Fibroblast of skin of left quadriceps (primary cell): ENCODE measurements at places on chromosomes 3 and 15.
A peak's percentile ranks its signal among the peaks of the same experiment; 100 is the strongest.

DNA sequence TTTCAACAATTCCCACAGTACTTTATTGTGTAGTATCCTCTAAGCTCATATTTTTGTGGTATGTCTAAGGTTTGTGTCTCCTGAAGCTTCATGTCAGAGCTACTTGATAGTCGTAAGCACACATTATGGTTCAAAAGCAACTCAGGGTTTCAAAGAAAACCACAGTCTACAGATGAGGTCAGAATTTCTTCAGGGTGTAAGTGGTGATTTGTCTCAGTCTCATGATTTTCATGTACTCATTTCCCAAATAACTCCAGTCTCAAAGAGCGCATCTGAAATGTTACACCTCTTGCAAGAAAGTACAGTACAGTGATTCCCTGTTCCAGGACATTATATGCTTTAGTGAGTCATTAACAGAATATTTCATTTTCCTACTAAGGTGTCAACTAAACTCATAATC, 47.5 kb upstream of the SSR3 start:
- DNase-seq: no peak

DNA sequence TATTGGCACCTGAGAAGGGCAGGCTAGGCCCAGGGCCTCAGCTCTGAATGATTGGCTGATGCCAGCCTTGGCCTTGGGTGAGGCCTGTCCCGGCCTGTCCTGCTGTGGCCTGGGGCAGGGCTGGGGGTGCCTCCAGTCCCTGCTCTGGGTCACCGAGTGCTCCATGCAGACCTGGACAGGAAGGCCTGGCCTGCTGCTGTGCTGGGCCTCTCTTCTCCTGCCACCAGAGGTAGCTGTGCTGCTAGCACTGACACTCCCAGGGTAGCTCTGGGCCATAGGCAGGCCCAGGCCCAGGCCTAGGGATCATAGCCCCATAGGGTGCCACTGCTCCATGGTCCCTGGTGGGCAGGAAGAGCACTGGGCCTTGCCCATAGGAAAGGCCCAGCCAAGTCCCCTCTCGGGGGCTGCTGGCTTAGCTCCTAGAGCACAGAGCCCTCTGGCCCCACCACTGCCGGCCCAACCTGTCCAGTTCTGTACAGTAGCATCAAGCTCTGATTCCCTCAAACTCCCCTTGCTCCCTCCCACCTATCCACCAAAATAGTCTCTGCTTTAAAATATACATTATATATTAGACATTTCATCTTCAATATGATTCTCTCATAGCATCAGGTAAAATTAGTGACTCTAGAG, 18.2 kb downstream of the ABTB1 start:
- DNase-seq: peak; percentile 30

GRCh38 chr3:122986693-122987179, 40.8 kb downstream of the SEMA5B start:
- no peak for DNase-seq

GRCh38 chr15:52133510-52134220, 21.1 kb upstream of the BCL2L10 start:
- DNase-seq: no peak

GRCh38 chr3:176968631-176969030, 228.7 kb downstream of the TBL1XR1 start:
- DNase-seq: no peak

- peak; percentile 58 for DNase-seq
Observed at GRCh38 chr3:43707998-43708397, 17.3 kb downstream of the ABHD5 start.

DNA sequence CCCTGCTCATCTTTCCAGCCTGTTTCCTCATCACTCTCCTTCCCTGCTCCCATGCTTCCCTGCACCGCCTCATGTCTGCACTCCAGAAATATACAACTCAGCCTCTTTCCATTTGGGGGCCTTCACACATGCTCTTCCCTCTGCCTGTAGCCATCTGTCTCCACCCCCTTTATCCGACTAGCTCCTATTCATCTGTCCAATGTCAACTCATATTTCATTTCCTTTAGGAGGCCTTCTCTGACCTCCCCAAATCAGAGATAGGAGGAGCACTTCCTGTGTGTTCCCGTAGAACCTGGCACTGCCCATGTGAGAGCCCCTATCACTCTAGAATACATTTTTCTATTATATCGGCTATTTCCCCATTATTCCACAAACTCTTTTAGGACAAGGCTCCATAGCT, 10.6 kb downstream of the ATP8B4 start:
- DNase-seq: no peak

DNA sequence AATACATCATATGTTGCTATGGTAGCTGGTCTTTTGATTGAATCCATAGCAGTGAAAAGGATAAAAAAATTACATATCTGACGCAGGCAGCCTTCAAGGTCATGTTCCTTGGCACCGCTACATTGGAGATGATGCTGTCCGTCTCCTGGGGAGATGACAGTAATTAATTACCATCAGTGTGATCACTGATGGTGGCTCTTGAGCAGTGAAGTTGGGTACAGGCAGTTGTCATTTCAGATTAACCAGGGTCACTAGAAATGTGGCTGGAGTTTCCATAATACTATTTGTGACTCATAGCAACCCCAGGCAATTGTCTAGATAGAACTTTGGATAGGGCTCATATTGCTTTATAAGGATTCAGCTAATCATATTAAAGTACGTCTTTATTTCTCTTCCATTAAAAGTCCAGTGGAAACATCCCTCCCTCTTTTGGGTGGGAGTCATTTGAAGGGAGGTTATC, 136.3 kb downstream of the THSD4 start:
- DNase-seq: no peak

- no peak for DNase-seq
Observed at GRCh38 chr3:16509721-16510619, 3.5 kb downstream of the RFTN1 start.

DNA sequence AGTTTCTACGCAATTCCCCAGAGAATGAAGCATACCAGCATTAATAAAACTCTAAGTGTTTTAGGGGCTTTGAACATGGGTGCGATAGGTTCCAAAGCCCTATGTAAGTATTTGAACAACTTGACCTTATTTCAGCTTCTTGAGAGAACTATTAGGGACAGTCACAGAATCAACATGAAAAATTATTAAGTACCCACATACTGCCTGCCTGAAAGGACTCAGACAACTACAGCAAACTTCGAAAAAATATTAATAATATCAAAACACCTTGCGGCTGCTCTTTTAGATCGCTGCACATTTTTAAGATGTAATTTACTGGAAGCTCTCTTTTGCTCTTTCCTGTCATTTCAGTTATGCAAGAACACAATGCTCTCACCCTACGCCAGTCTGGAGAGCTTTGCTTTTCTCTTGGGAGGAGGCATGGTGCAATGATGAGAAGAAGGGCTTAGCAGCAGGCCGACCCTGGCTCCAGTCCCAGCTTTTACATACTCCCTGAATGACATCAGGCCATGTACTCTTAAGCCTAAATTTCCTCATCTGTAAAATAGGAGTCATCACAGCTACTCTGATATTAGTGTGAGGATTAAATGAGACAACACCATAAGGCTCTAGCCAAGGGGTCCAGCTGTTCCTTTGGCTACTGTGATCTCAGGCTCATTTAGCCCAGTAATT, 640.7 kb downstream of the FHIT start:
- peak; percentile 84 for DNase-seq

- DNase-seq: no peak
Observed at GRCh38 chr15:69939513-69940440, 157.9 kb downstream of the TLE3 start.

DNA sequence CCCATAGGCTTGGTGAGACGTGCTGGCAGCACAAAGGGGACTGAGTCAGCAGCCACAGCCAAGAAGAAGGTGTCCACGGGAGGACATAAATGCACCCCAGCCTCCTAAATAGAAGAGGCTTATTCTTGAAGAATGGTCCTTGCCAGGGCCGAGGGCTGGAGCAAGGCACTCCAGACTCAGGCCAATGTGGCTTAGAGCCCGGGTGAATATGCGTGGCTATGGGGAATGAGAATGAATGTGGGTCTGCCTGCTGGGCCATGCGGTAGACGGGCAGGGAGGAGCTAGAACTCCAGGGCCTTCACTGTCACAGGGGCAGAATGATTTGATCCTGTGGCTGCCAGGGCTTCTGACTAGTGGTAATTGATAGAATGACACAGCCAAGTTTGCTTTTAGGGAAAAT, 34.0 kb downstream of the DHX30 start:
- no peak for DNase-seq

GRCh38 chr3:146884721-146885120, 279.6 kb upstream of the PLSCR5 start:
- no peak for DNase-seq

DNA sequence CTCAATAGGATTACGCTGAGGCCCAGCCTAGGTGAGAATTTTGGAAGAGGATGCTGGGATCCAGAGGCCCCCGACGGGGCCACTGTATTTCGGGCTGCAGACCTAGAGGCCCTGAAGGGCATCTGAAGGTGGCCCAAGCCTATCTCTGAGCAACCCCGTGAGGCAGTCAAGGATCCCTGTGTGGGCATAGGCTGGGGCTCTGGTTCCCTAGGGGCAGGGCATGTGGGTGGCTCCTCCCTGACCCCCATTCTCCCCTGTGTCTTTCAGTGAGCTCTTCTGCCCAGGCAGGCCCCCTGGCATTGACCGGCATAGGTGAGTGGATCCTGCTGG, 216.0 kb downstream of the SNRPN start:
- DNase-seq: no peak

GRCh38 chr3:173711619-173712018, 314.1 kb downstream of the NLGN1 start:
- DNase-seq: no peak

DNA sequence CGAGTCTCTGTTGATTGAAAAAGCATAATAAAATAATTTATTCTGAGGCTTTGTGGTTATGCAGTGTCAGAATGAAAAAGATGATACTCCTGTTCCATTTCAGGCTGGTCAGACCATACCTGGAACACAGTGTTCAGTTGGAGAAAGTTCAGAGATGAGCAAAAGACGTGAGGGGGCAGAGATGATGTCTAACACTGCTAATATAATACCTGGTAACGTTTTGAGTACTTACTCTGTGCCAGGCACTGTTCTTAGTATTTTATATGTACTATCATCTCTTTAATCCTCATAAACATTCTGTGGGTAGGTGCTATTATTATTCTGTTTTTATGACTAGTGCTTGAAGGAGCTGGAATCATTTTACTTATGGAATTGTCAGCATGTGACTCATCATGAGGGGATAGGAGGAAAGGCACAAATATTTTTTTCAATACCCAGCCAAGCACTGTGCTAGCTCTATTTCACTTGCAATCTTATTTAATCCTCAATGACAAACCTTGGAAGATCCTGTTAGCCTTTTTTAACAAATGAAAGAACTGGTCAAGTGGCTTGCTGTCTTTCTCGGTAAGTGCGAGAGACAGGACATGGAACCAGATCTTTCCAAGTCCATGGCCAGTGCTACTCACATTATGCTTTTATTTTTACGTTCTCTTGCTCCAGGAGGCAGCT, 31.8 kb downstream of the IQGAP1 start:
- DNase-seq: peak; percentile 80

GRCh38 chr3:151750678-151751077, 17.0 kb downstream of the AADACL2 start:
- DNase-seq: no peak

DNA sequence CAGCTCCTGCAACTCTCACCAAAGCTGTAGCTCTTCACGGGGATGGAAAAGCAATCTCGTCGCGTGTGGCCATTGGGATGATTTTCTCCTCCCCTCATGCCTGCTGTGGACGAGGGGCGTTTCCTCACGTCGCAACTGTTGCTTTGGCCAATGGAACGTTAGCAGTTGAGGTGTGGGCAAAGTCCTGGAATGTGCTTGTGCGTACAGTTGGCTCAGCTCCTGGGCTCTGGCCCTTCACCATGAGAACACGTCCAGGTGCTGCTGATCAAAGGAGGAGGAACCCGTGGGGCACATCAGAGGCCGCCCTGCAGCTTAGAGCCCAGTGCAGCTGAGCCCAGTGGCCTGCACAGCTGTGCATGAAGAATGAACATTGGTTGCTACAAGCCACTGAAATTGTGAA, 186.1 kb downstream of the TJP1 start:
- no peak for DNase-seq

DNA sequence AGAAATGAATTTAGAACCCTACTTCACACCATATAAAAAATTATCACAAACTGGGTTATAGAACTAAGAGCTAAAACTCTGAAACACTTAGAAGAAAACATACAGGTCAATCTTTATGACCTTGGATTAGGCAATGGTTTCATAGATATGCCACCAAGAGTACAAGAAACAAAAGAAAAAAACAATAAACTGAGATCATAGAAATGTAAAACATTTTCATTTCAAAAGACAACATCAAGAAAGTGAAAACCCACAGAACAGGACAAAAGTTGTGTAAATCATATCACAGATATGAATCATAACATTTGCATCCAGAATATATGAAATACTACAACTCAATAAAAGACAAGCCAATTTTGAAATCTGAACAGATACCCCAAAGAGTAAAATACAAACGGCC, 72.4 kb downstream of the TBL1XR1 start:
- DNase-seq: no peak
